ENCODE measurements at places on chromosomes 3 and 15.

DNA sequence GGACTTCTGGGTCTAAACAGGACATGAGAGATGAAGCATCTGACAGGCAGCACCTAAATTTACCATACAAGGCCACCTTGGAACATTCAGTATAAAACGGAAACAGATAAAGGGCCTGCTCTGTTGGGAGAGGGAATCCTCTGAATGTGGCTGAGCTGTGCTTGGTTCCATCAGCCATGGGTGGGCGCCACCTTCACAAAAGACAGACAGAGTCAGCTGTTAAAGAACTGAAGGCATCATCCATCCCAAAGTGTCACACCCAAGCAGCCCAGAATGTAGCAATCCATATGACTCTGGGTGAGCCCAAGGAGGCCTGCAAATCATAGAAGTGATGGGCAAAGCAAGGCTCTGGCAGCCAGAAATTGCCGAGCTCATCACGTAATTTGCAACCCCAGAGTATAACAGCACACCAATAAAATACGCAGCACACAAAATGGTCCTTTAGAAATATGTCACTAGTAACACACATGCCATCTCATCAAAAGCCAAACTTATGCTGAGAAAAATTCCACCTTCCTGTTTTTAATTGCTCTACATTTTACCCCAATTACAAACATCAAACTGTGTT is 24.8 kb upstream of the RBP1 start:
- DNase-seq: no peak

GRCh38 chr3:126033051-126033745 is 50.7 kb downstream of the SLC41A3 start:
- DNase-seq: no peak

DNA sequence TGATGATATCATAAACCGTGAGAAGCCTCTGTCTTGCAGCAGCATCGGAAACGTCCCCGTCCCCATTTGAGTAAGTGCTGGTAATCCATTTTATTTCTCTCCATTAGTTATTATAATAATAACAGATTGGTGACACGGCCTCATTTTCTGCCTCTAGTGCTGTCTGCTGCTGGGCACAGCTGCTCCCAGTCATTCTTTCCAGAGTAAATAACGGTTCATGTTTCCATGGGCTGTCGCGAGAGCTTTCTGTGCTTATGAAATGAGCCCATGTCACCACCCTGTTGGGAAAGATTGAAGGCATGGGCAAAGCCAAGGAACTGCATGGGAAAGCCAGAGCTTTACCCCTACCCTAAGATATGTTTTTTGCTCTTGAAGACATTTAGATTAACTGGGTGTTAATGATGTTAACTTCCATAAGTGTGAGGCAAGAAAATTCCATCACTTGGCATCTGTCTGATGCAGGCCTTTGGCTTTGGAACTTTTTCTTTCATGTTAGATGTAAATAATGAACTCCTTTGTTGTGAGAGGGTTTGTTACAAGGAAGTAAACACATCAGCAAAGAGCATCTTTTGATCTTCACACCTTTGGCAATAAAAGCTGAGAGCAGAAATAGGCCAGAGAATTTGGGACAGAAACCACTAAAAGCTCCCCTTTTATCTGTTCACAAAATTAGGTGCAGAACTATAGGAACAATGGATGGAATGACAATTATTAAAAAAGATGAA is 141.8 kb downstream of the FILIP1L start:
- DNase-seq: no peak

GRCh38 chr3:171690281-171690680 is 120.0 kb downstream of the PLD1 start:
- DNase-seq: no peak

- no peak for DNase-seq
Measured at GRCh38 chr3:120800625-120801024, 58.1 kb downstream of the GTF2E1 start.

GRCh38 chr15:99139276-99139675 is 34.4 kb downstream of the SYNM start:
- no peak for DNase-seq

DNA sequence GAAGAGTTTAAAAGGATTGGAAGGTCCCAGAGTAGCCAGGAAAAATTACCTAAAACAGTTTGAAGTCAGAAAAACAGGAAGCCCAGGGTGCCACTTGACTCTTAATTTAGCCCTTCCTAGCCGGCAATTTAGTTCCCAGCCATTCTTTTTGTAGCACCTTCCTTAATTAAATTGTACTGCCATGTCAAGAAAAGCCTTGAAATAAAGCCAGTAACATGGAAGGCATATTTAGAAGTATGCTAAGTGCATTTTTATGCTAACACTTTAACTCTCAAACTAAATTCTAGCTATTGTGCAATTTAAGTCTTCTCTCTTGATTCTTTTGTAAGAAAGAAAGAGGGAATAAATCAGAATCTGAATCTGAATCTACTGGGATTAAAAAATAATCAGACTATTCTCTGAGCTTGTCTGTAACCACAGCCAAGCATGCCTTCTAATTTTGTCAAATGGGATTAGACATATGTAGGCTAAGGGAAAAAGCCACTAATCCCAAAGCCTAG is 43.2 kb downstream of the MAP3K13 start:
- no peak for DNase-seq

- DNase-seq: no peak
Measured at GRCh38 chr15:96285305-96285704, 45.2 kb upstream of the NR2F2 start.

DNA sequence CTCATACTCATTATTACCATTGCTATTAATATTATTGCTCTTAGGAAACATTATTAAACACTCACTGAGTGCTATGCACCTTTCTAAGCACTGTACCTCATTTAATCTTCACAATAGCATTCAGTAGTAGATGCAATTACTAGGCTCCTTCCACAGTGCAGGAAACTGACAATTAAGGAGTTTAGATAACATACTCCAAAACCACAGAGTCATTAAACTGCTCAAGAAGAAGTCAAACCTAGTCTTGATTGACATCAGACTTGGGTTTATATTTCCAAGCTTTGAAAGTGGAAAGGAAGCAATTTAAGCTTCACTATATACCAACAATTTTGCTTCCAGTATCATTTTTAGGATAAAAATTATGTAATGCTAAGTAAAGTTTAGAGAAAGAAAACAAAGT is 490.1 kb upstream of the ARRDC4 start:
- DNase-seq: no peak

GRCh38 chr15:90019611-90020010 is 18.5 kb downstream of the ZNF710 start:
- no peak for DNase-seq

Measured in NCI-H1930 (cell line).